ENCODE measurements at places on chromosomes 6 and 20. TPM values are rescaled to one million over a fixed set of nuclear protein-coding genes. Genes with fewer than 3 reads are reported as not detected.

DNA sequence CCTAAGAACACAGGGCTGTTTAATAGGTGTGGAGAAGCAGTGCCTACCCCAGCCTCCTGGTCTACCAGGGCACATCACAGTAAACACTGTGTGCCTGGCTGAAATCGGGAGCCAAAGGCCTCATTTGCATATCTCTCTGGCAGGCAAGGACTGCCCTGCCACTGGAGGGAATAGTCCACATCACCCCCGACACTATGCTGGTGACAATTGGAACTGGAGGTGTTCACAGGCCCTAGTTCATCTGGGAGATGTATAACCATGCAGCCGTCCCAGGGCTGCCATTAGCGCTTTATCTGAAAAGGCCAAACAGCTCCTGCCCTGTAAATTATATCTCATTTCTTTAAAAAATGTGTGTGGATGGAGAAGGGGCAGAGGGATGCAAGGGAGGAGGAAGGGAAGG is 150.3 kb downstream of the LINC00237 start:
- DNase-seq: no peak

DNA sequence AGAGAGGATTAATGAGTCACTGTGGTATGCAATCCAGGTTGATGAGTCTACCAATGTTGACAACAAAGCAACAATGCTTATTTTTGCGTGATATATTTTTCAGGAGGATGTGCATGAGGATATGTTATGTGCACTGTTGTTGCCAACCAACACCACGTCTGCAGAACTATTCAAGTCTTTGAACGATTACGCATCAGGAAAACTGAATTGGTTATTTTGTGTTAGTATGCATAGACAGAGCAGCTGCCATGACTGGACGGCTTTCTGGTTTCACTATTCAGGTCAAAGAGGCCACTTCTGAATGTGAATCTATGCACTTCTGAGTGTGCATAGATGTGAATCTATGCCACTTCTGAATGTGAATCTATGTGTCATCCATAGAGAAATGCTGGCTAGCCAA is 134.0 kb upstream of the GRIK2 start:
- no peak for DNase-seq

- DNase-seq: no peak
Observed at GRCh38 chr6:51163843-51164529, 345.3 kb downstream of the TFAP2B start.

GRCh38 chr6:170347091-170347490 is 40.5 kb downstream of the FAM120B start:
- no peak for DNase-seq

GRCh38 chr20:45863543-45864470 is 6.4 kb downstream of the ZSWIM3 start:
- no peak for DNase-seq

GRCh38 chr6:168737481-168737880 is 296.5 kb downstream of the SMOC2 start:
- no peak for DNase-seq

DNA sequence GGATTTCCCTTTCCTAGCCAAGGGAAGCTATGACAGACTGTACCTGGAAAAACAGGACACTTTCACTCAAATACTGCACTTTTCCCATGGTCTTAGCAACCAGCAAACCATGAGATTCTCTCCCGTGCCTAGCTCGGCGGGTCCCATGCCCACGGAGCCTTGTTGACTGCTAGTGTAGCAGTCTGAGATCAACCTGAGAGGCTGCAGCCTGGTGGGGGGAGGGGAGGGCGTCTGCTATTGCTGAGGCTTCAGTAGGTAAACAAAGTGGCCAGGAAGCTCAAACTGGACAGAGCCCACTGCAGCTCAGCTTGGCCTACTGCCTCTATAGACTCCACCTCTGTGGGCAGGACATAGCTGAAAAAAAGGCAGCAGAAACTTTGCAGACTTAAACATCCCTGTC is 61.8 kb downstream of the EPM2A start:
- DNase-seq: no peak

DNA sequence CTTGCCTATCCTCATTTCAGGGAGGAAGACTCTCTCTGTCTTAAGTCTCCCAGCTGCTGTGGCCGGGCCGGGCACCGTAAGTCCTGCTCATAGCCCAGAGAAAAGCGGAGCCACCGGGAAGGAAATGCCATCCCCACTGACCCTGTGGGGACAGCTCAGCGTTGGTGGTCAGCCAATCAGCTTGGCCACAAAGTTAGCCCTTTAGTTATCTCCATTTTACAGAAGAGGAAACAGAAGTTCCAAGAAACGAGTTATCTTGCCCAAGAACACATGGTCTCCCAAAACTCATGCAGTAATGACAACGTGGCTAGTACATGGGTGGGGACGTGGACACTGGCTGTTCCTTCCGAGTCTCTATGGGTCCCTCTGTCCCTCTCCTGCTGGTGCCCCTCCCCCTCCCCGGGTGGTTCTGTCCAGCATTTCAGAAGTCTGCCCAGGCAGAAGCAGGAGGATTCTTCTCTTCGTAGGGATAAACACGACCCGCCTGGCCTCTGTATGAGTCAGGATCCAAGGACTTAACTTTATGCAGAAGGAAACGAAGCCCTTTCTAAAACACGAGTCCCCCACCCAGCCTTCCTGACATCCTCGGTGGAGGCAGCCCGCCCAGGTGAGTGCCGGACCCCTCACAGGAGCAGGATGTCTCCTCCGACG is 273.8 kb downstream of the CDH4 start:
- DNase-seq: no peak

GRCh38 chr6:33683576-33684427 is 27.7 kb downstream of the UQCC2 start:
- DNase-seq: no peak

DNA sequence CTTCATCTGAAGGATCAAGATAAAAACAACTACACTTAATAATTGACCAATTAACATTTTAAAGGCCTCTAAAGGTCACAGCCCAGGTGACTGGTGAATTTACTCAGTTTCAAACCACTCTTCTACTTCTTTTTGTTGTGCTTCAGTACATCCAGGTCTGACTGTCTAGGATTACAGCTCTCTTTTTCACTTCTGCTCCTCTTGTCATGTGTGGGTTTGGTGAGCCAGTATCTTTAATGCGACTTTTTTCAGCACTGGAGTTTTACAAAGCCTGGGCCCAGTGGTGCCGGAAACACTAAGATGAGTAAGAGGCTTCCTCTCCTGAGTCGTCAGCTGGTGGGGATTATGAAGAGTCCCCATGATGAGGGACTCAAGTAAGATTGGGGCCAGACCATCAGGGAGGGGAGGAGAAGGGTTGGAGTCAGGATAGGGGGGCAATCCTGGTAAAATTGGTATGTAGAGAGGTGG is 27.0 kb downstream of the HECA start:
- DNase-seq: no peak

GRCh38 chr6:169788809-169789145 is 37.4 kb downstream of the ERMARD start:
- no peak for DNase-seq

DNA sequence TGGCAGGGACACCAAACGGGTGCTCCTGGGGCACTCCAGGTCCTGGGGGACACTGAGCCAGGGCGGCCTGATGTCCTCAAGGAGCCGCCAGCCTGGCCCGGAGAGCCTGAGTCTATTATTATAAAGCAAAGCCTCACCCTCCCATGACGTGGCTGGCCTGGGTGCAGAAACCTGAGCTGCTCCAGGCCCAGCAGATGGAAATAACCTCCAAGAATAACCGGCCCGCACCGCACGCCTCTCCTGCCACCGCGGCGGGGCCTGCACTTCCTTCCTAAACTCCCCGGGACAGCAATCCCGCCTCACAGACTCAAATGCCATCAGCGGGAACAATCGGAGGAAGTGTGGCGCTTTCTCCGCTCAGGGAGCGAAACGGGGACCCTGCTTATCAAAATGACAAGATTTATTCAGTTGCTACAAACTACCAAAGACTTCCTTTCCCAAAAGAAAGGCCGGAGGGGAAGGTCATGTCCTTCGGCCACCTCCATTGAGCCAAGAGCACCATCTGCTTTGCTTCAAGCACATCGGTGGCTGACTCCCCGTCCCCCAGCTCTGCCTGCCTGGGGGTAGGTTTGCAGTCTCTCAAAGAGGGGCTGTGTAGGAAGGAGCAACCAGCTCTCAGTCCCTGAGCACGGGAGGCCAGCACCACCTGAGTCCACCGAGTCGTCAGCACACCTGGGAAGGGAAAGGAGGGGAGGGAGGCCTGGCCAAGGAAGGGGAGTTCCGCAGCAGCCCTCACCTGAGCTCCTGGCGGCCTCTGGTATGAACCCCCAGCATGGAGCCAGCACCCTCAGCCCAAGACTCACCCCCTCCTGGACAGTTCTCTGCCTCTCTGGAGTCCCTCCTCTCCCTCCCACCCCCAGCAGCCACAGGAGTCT is 78.6 kb upstream of the QKI start:
- DNase-seq: no peak

DNA sequence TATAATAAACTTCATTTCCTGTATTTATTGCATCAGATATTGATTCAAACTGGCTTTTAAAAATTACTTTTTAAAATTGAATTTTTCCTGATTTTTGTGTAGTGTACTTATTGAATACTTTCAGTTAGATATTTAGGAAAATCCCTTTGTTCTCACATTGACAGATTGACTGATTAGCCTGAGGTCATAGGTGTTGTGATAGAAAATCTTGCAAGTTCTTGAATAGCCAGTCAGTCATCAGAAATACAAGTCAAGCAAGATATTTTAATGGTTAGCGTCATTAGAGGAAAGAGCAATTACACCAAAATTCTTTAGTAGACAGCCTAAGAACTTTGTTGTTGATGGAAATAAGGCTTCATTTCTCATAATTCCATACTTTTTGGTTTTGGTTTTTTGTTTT is 3.4 kb upstream of the TMEM30A start:
- DNase-seq: no peak

PGC gene
- polyA plus RNA-seq: not detected

NDRG3 gene
- 13.9 TPM for polyA plus RNA-seq

PRPH2 gene
- 2.6 TPM for polyA plus RNA-seq

MSH5 gene
- polyA plus RNA-seq: 14.2 TPM

All from forelimb muscle (tissue), 1 donor.